IMR-90 (cell line): ENCODE measurements at places on chromosomes 7 and 10. TPM values are rescaled to one million over a fixed set of nuclear protein-coding genes. Genes with fewer than 3 reads are reported as not detected.
A peak's percentile ranks its signal among the peaks of the same experiment; 100 is the strongest.

GRCh38 chr10:91551856-91552255 is 81.0 kb downstream of the PPP1R3C start:
- H3K4me1 ChIP-seq, result no peaks in the 10 kb centered on the region
- peak; percentile 80 for DNase-seq
- H3K4me3 ChIP-seq, result no peak overlapping the region
- no peaks in the 10 kb centered on the region for H3K36me3 ChIP-seq
- no peaks in the 10 kb centered on the region for H3K27me3 ChIP-seq

DNA sequence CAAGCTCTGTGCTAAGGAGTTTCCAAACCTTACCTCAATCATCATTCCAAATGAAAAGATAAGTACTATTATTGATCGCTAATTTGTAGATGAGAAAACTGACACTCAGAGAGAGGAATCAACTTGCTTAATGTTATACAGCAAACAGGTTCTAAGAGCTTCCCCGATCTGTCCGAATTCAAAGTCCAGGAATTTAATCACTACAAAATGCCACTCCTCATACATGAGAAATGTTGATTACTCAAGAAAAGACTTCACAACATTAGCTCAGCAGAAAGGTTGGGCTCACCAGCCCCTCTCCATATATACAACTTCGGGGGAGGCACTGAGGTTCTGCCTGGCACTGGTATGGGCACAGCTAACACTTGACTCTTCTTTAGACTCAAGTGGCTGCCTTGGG is 80.7 kb downstream of the SLC16A9 start:
- H3K4me1 ChIP-seq, result no peaks in the 10 kb centered on the region
- no peak for DNase-seq
- peaks cover 11% of the 10 kb centered on the region for H3K27me3 ChIP-seq
- H3K4me3 ChIP-seq, result no peak overlapping the region

The ETV1 gene
- 17.2 and 21.1 TPM in 2 replicates for total RNA-seq

DNA sequence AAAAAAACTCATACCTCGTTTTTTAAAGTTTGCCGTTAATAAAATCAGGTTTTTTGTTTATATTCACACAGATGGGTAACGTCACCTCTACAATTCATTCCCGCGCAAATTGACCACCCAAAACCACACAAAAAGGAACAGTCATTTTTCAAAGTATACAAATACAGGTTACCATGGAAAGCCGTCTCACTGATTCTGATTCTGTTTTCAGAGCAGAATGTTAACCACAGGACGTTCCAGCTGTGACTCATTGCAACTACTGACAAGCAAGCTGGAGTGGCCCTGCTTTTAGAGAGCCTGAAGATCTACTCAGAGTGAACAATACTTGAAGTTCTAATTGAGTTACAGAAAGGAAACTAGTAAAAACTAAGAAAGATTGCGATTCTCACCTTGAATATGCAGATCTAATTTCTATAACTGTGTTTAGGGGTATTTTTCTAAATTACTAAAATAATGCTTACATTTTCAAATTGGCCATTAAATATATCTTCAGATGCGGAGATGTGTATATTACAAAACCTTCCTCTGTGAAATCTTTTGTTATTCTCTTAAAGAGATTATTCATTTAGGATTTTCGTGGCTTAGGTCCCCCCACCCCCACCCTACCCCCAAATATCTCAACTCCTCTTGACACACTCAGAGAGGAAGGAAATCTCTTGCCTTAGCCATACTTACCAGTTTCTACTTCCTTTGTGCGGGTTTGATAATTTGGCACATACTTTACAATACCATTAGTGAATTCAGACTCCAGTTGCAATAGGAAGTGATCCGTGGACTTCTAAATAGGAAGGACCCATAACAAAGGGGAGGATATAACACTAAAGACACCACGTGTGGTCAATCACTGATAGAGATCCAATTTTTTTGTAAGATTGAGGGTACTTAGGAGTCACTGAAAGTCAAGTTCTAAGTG is 106.0 kb downstream of the CUBN start:
- peaks cover 12% of the 10 kb centered on the region for H3K4me1 ChIP-seq
- H3K27ac ChIP-seq, result peak overlapping the region; percentile 71
- no peaks in the 10 kb centered on the region for H3K36me3 ChIP-seq
- H3K4me3 ChIP-seq, result no peak overlapping the region
- DNase-seq, result peak; percentile 99

DNA sequence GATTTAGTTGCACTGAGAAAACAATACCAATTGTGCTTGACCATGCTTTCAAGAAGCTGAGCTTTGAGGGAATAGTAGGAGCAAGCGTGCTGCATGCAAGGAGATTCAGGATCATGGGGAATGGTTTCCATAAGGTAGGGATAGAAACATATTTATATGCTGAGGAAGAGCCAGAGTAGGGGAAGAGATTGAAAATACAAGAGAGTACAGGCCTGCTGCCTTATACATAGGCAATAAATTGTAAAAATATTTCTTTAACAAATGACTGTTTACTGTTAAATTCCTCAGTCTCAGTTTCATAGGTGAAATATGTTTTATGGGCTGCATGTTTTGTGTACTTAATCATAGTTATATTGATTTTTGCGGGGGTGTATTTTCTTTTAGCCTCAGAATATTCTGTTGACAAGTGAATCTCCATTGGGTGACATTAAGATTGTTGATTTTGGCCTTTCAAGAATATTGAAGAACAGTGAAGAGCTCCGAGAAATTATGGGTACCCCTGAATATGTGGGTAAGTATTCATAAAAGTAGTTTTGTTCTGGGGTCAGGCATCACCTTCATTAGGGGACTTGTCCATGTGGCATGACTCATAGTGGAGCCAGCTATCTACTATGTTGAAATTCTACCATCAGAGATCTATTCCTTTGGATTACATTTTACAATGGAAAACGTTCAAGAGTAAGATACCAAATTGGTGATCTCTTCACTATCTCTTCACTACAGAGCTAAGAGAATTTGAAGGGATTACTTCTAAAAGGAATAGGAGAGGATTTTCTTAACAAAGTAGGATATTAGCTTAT is 36.5 kb downstream of the STK17A start:
- no peaks in the 10 kb centered on the region for H3K27me3 ChIP-seq
- no peak overlapping the region for H3K27ac ChIP-seq
- peak; percentile 31 for DNase-seq
- no peak overlapping the region for H3K4me3 ChIP-seq

DNA sequence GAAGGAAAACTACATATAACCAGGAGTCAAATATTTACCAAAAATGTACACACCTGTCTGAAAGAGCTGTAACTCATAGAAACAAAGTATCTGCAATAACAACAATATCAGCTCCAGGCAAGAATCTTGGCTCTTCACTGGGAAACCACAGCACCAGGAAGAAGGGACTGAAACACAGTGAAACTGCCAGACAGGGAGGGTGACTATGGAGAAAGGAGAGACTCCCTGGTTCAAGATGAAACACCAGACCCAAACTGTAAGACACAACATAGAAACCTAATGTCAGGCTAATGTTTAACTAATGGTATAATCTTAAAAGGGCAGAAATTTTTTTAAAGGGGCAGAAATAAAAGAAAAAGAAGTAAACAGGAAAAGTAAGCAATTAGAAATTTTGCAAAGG is 11.5 kb upstream of the TAS2R39 start:
- DNase-seq, result no peak
- H3K4me3 ChIP-seq, result no peak overlapping the region
- H3K27me3 ChIP-seq, result no peaks in the 10 kb centered on the region
